ENCODE measurements at places on chromosomes 4 and X.

DNA sequence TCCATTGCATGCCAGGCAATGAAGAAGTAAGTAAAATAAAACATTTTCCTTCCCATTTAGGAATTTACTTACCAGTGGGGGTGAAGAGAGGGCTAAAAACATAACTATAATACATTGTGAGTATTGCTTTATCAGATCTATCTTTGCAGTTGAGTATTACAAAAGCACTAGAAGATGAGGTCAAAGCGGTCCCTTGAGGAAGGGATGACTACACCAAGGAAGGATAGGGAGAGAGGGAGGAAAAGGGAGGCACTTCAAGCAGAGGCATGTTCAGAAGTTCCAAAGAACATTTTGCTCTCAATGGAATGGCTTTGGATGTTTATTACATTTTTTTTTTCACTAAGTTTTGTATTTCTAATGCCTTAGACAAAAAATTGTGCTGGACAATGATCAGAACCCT, 127.8 kb downstream of the TET2 start:
- no peak for DNase-seq

DNA sequence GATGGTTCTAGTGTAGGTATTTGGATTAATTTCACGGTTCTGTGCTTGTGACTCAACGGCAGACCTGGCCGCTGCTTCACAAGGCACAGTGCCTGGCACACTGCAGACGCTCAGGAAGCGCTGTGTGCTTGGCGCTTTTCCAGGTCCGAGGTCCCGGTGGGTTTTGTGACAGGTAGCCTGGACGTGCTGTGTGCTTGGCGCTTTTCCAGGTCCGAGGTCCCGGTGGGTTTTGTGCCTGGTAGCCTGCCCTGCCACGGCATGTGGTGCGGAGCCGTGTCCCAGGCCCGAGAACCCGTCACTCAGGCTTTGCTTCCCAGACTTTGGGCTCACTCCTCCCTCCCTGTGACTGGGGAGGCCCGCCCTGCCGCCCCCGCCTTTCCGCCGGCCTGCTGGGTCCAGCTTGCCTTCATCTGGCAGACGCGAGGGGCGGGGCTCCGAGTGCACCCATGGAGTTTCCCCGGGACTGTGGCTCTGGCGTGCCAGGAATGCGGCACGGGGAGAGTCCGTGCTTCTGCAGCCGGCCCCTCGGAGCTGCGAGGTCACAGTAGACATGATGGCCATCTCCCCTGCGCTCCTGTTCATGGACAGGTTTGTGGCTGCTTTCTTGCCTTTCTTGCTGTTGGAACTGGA, 44.2 kb downstream of the TBC1D14 start:
- DNase-seq: no peak

GRCh38 chrX:20680998-20681397, 414.3 kb upstream of the RPS6KA3 start:
- DNase-seq: no peak

- no peak for DNase-seq
These were observed 1403.1 kb upstream of the TENM3 start for GRCh38 chr4:180840142-180840541.

GRCh38 chr4:10949039-10949733, 264.6 kb upstream of the CLNK start:
- DNase-seq: no peak

DNA sequence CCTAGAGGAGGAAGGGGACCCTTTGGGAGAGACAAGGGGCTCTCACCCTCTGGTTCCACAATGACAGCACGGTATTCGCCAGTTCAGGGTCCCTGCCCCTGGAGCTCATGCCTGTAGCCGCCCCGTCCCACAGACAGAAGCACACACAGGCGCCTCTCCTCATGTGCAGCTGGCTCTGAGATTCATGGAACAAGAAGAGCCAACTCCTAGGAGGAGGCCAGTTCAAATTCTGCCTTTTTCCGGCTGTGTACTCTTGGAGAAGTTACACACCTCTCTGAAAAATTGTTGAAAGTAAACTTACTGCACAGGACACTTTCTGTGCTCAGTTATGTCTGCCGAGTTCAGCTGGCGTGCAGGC, 15.3 kb downstream of the BLOC1S4 start:
- DNase-seq: no peak

- peak; percentile 9 for DNase-seq
These were observed 737 bp downstream of the FGF2 start for GRCh38 chr4:122827258-122827878.

DNA sequence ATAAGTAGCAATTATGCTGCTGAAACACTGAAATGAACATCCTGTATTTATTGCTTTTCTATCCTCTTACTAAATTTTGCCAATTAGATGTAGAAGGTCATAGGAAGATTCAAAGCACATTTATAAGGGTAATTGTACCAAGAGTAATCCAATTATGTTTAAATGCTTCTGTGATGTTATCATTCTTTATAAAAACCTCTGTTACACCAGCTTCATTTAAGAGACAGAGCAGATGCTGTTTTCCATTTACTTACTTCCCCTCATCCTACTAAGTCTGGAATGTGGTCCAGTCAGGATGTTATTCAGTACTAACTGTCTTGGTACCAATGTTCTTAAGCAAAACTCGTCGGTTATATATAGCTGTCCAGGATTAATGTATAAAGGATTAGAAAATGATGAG, 539.6 kb downstream of the PDHA2 start:
- no peak for DNase-seq

GRCh38 chr4:1792832-1793495, at the start of gene FGFR3:
TSS of gene FGFR3 (plus strand) at chr4:1793293. CDS start at chr4:1793935, 642 bp downstream.
- peak; percentile 13 for DNase-seq

- DNase-seq: no peak
These were observed 6.3 kb upstream of the RTL5 start for GRCh38 chrX:72137846-72138495.

- no peak for DNase-seq
These were observed 3.5 kb upstream of the ARHGAP4 start for GRCh38 chrX:153929576-153929975.

- DNase-seq: no peak
These were observed 143.9 kb downstream of the PTCHD1 start for GRCh38 chrX:23478561-23478960.

- DNase-seq: no peak
These were observed 23.1 kb downstream of the TMEM184C start for GRCh38 chr4:147640331-147640730.

- DNase-seq: no peak
These were observed 6.7 kb downstream of the DOCK11 start for GRCh38 chrX:118502161-118502789.

- DNase-seq: no peak
These were observed 86.7 kb upstream of the SRD5A3 start for GRCh38 chr4:55259294-55259693.

- DNase-seq: no peak
These were observed 25.3 kb upstream of the CYBB start for GRCh38 chrX:37754516-37754915.

DNA sequence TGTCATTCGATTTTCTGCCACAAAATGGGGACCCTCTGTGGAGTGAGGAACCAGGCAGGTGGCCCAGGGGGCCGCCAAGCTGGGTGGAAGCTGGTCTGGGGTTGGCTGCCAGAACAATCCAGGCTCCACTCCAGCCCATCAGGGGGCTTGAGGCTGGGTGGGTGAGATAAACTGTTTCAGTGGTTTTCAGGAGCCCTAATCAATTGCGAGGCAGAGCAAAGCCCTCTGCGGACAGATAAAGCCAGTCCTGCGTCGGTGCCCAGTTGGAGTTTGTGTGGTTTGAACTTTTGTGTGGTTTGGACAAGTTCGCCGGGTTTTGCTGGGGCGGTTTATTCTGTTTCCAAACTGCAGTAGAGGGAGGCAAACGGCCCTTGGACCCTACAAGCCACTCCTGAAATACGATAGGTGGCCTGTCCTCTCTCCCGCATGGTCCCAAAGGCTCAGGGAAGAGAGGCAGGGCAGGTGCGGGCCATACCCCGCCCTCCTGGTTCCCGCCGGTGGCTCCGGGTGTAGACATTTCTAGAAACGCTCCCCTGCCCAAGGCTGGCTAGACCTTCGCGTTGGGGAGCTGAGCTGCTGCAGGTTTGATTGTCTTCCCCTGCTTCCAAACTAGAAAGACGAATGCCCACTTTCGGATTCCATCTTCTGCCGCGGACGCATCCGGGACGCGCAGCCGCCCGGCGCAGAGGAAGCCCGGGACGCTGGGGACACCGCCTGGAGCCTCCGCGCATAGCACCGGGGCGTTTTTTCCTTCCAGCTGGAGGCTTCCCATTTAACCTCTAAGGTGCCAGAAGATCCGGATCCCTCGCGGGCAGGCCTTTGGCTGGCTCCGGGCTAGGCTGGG, 169.0 kb upstream of the BCOR start:
- peak; percentile 42 for DNase-seq

- DNase-seq: no peak
These were observed 58.0 kb downstream of the TAB3 start for GRCh38 chrX:30831082-30831481.

- no peak for DNase-seq
These were observed 360.7 kb downstream of the TEX13C start for GRCh38 chrX:125680366-125680765.

- DNase-seq: no peak
These were observed at the start of gene DMD for GRCh38 chrX:33211356-33212260. TSS of gene DMD (minus strand) at chrX:33211549. CDS start at chrX:33211312, 237 bp downstream.

- peak; percentile 20 for DNase-seq
These were observed 1578.3 kb upstream of the TENM3 start for GRCh38 chr4:180664766-180665368.

- DNase-seq: no peak
These were observed at the start of gene FSTL5 for GRCh38 chr4:162163892-162164759. TSS of gene FSTL5 (minus strand) at chr4:162164000. CDS start at chr4:162111396, 52,604 bp downstream.

GRCh38 chrX:56089376-56089775, 142.8 kb upstream of the KLF8 start:
- DNase-seq: no peak

- no peak for DNase-seq
These were observed 317.1 kb upstream of the BMP3 start for GRCh38 chr4:80713409-80713808.

DNA sequence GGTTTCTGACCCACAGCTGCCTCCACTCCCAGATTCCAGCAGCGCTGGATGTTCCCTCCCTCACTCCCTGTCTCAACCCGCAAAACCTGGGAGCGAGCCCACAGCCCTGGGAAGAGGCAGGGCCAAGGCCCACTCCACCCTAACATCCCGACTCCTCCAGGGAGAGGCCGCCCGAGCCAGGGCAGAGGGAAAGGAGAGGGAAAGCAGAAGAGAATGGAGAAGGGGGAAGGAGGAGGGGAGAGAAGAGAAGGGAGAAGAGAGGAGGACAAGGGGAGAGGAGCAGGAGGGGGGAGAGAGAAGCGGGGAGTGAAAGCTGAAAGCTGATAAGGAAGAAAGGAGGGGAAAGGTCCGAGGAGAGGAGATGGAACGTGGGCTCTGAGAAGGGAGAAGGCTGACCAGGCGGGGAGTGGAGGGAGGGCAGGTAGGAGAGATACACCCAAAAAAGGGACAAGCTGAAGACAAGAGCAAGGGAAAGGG, 120.2 kb upstream of the PJA1 start:
- no peak for DNase-seq

DNA sequence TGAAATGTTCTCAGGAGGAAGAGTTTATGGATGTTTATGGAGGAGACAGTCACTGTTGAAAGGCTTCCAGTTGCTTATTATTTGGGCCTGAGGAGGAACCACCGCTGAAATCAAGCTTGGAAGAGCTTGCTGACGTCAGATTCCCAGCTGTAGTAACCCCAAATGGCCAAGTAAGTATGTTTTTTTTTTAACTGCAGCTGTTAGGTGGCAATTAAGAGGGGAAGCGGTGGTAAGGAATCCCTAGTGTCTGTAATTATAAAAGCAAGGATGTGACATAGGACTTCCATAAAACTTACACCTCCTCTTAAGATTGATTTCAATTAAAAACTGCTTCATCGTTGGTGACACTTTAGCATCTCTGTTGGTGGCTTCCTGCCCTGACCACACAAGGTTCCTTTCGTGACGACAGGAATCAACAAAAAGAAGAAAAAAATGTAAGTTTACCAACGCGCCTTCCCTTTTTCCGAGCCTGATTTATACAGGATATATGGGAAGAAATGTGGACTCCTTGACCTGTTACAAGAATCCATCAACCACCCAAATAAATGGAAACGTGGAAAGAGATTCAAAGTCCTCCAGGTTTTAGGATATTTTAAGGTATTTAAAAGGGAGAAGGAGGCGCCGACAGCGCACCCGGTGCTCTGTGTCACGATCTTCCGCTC, 884 bp downstream of the RELL1 start:
- peak; percentile 46 for DNase-seq
